ENCODE measurements at places on chromosomes 4 and X.

DNA sequence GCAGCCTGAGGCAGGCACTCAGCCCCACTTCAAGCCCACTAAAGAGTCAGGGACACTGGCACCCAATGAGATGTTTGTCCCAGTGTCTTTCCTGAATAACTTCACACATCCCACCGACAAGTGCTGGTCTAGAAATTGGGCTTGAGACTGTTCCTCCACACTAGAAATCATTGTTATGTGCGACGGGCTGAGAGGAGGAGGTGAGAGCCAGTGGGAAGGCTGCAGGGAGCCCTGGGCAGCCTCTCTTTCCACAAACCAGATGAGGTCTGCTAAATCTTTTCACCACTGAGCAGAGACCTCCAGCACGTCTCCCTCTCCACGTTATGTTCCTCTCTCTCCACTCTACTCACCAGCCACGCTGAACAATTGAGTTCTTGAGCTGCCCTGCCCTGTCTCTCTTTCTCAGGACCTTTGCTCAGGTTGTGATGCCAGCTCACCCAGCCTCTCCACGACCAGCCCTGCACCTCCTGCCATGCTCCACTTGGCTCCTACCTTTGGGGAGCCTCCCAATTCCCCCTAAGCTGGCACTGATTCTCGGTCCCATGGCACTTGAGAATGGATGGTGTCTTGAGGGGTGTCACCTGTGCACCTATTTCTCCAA lies 8.4 kb downstream of the SCD5 start:
- no peak for DNase-seq

- no peak for DNase-seq
These were observed 525.5 kb upstream of the BOD1L1 start for GRCh38 chr4:14152834-14153519.

DNA sequence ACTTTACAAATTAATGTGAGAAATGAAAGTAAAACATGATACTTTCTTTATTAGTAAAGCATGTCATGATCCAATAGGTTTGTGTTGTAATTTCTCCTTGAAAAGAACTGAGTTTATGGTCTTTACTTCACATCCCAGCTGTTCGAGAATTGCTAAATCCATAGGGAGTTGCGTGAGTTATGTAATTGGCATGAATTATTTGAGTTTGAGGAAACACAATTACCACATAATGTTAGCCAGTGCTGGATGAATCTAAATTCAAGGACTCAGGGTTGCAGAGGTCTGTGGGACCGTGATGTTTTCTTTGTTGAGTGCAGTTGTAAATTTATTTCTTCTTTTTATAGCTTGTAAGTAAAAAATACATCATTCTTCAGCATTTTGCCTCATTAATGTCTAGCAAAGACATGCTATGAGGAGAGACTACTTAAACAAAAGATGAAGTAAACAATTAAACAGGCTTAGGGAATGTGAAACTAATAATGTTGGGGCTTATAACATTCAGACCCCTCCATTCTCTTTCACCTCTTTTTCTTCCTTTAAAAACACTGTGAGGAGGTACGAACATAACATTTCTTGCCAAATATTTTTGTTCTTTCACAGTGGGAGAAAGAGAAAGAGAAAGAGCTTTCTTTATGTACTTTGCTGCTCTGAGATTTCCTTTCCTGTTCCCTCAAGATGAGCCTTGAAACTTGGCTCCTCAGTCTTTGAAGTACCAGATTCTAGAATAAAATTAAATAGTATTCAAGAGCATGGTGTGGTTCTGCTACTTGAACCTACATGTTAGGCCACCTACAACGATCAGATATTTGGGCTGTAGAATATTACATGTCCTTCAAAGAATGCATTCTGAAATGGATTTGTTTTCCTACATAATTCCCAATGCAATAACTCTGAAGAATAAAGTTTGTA lies 159.6 kb upstream of the ANK2 start:
- DNase-seq: no peak

GRCh38 chrX:11382930-11383329 lies 89.7 kb downstream of the AMELX start:
- DNase-seq: no peak

GRCh38 chr4:152577708-152578396 lies 42.0 kb upstream of the FBXW7 start:
- DNase-seq: no peak

GRCh38 chrX:55487143-55487542 lies 2.5 kb downstream of the USP51 start:
- no peak for DNase-seq

DNA sequence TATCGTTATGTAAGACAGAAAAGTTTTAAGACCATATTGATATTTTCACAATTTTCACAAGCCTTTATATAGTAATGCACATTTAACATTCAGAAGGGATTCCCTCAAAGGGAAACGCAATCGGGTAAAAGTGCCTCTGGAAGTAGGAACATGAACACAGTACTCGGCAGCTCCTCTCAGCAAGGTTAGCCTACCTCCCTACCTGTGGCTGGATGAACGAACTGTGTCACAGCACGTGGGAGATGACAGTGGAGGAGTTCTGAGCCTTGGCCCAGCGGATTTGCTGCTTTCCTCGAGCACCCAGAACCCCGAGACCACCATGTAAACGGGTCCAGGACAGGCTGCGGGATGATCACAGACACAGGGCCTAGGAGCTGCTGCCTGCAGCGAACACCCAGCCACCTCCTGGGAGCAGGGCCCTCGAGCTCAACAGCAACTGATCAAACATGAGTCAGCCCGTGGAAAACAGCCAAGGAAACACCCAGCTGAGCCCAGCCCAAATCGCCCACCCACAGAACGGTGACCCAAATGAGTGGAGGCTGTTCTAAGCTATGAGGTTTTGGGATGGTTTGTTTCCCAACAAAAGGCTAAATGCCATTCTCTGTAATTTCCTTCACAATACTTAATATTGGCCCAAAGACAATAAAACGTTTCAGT lies 30.4 kb downstream of the FAT1 start:
- no peak for DNase-seq

GRCh38 chr4:170005472-170005871 lies 20.7 kb downstream of the MFAP3L start:
- no peak for DNase-seq

DNA sequence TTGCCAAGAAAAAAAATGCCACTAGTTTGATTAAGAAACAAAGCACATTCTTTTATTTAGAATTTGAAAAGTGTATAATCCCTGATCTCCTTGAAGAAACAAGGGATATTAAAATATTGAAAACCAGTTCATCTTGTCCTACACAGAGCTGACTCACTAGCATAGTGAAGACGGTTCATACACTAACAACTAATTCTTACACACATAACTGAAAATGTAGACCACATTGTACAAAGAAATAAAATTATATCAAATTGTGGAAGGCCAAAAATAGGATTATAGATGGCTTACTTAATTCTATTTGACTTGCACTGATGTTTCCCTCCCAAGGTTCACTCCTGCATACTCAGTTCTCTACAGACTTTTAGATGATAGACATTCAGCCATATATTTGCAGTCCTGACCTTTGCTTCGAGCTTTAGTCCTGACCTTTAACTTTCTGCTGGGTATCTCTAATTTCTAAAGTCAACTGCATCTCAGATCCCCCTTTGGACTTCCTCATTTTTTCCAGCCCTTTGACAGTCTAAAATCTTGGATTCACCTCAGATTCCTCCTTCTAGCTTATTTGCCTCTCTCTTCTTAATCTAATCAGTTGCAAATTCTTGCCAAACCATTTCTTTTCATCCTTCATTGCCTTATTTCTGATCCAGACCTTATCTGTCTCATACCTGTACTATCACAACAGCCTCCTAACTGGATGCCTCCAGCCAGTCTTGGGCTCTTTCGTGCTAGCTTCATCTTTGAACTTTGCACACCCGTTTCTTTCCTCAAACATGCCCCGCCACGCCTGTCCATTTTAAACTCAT lies 4.5 kb upstream of the WWC2 start:
- DNase-seq: no peak

DNA sequence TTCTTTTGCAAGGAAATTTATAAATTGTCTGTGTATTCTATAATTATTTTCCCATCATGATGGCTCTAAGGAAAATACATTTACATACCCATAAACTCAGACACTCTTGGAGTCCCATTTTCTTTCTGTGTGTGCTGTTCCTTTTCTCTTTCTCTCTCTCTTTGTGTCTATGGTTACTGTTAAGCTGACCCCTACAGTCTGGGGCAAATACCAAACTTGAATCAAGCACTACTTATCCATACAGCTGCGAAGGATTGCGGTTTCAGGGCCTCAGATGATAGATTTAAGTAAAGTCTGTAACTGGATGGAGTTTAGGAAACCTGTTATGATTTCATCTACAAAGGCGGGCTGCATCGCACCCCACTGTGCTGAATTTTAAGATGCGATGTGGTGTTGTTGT lies 150.2 kb downstream of the SHROOM3 start:
- no peak for DNase-seq

Measured in NCI-H2081 treated with DMSO at 0.1 percent for 48 hours (cell line).